Stimulated activated CD8-positive, alpha-beta memory T cell treated with anti-CD3 and anti-CD28 coated beads, Interleukin-15, amount 100 ng/mL, for 4 hours (primary cell): ENCODE measurements at places on chromosomes 3 and 15.

DNA sequence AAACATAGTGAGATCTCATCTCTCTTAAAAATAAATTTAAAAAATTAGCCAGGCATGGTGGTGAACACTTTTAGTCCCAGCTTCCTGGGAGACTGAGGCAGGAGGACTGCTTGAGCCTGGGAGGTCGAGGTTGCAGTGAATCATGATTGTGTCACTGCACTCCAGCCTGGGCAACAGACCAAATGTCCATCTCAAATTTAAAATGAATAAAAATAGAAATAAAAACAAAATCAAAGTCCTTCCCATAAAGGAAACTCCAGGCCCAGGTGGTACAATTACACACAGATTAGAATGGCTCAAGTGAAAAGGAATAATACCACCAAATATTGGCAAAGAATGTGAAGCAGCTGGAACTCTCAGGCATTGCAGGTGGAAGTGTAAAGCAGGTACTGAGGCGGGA, 19.3 kb upstream of the ATP10A start:
- no peak for DNase-seq

- DNase-seq: no peak
Observed at GRCh38 chr3:81216192-81216591, 545.3 kb downstream of the GBE1 start.

DNA sequence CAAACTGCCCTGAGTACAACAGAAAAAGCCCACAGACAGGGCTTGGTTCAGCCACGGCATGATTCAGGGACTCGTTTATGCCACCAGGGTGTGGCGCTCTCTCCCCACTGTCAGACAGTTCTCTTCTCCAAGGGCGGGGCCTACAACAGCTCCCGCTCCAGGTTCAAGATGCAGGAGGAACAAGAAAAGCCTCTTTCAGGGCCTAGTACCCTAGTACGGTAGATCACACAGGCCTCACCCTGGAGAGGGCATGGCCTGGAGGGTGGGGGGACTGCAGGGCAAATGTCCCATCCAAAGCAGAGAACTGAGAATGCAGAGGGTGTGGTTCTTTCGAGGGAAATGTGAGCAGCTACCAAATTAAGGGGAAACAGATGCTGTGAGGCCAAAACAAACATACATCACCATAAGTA, 12.0 kb downstream of the MESD start:
- DNase-seq: no peak

GRCh38 chr15:48702569-48703236, 57.2 kb upstream of the FBN1 start:
- no peak for DNase-seq

- no peak for DNase-seq
Observed at GRCh38 chr3:159540882-159541495, 447.6 kb upstream of the IL12A start.

- DNase-seq: no peak
Observed at GRCh38 chr3:16604887-16605602, at the start of gene DAZL. Gene DAZL, minus strand, starts transcription at chr3:16605423. Its CDS starts 218 bp downstream, at chr3:16605205.

DNA sequence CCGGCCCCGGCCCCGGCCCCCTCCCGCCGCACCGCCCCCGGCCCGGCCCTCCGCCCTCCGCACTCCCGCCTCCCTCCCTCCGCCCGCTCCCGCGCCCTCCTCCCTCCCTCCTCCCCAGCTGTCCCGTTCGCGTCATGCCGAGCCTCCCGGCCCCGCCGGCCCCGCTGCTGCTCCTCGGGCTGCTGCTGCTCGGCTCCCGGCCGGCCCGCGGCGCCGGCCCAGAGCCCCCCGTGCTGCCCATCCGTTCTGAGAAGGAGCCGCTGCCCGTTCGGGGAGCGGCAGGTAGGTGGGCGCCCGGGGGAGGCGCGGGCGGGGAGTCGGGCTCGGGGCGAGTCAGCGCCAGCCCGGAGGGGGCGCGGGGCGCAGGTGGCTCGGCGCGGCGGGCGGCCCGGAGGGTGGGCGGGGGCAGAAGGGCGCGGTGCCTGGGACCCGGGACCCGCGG, 352 bp downstream of the CHRD start:
- no peak for DNase-seq

GRCh38 chr3:64382153-64382552, 156.9 kb upstream of the PRICKLE2 start:
- no peak for DNase-seq

GRCh38 chr3:34056181-34056910, 257.9 kb downstream of the PDCD6IP start:
- no peak for DNase-seq

- DNase-seq: no peak
Observed at GRCh38 chr3:178949896-178950295, 121.7 kb downstream of the ZMAT3 start.

GRCh38 chr3:155594526-155595187, 150.2 kb downstream of the PLCH1 start:
- DNase-seq: no peak

DNA sequence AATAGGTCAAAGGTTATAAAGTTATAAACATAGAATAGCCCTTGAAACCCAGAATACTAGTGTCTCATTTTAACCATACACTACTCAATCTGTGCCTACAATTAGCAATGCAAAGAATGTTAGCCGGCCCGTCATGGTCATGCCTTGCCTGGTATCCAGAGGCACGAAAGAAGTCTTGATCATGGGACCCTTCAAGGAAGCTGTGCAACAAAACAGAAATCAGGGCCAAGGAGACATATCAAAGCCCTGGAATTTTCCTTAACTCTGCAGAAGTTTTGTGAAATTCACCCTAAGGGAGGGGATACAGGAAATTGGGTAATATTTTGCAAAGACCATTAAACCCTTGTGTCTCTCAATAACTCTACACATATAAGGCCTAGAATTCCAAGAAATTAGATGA, 482.4 kb downstream of the ROBO1 start:
- no peak for DNase-seq

DNA sequence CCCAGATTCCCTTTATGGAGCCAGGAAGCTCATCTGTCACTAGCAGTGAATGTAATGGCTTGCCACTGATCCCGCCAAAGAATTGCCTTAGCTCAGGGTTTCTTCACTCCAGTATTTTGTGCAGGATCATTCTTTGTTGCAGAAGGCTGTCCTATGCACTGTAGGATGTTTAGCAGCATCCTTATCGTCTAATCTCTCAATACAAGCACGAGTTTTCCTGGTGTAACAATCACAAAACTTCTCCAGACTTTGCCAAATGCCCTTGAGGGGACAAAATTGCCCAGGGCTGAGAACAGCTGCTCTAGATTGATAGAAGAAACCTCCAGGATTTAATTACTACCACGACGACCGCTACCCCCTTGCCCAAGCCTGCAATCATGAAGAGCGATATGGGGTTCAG, 6.8 kb upstream of the SHQ1 start:
- no peak for DNase-seq

DNA sequence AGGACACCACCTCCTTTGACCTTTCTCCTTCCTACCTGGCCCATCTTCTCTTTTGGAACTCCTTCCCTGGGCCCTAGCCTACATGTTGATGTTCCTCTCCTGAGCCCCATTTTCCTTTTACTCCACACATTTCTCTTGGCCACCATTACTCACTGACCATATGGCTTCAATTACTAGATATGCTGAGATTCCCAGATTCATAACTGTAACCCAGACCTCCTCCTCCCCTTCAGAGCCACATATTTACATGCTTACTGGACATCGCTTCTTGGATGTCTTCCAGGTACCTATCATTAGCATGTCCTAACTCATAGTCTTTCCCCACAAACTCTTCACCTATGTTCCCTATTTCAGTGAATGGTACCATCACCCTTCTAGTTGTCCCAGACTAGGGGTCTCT, 24.4 kb upstream of the TRIM59 start:
- DNase-seq: no peak

GRCh38 chr3:72862314-72863090, 14.3 kb upstream of the SHQ1 start:
- no peak for DNase-seq

- DNase-seq: no peak
Observed at GRCh38 chr3:16587681-16588060, 17.6 kb downstream of the DAZL start.

DNA sequence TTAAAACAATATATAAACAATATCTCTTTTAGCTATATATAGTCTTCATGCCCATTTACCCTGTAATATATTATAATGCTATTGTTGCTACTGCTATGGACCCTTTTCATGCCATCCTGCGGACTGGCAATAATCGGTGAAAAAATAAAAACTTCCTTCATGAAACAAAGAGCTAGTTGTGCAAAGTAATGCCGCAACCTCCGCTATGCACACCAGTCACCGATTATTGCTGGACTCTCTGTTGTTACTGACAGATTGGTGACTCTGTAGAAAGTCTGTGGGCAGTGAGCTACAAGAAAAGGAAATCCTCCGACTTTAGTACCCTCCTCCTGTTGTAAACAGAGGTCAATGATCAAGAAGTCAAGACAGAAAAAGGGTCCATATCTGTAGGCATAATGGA, 17.9 kb upstream of the ICE2 start:
- DNase-seq: no peak

GRCh38 chr3:13380971-13381370, 39.2 kb downstream of the NUP210 start:
- DNase-seq: no peak

GRCh38 chr3:98530676-98531075, 1.1 kb upstream of the GPR15 start:
- DNase-seq: no peak

- no peak for DNase-seq
Observed at GRCh38 chr3:128486205-128486628, 6.8 kb downstream of the GATA2 start.

GRCh38 chr15:57607570-57608000, 15.9 kb downstream of the MYZAP start:
- DNase-seq: no peak

DNA sequence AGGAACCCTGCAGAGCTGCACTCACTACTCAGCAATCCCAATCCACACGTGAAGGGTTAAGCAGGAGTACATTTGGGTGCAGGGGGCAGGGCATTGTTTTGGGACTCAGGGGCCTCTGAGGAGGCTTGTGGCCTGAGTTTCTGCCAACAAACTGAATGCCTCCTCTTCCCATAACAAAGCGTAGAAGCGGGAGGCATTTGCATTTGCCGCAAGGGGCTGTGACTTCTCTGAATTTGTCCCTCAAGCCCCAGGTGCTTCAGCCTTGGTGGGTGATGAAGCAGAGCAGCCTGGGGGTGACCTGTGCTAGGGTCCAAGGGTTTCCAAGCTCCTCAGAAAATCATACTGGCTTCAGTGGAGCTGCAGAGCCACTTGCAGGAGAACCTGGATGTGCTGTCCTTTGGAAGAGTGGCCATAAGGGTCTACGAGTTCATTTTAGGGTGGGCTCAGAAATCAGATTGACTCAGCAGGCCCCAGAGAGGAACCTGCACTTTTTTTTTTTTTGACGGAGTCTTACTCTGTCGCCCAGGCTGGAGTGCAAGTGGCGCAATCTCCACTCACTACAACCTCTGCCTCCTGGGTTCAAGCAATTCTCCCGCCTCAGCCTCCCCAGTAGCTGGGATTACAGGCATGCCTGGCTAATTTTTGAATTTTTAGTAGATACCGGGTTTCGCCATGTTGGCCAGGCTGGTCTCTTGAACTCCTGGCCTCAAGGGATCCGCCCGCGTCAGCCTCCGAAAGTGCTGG, 1.4 kb upstream of the RPSA start:
- no peak for DNase-seq

DNA sequence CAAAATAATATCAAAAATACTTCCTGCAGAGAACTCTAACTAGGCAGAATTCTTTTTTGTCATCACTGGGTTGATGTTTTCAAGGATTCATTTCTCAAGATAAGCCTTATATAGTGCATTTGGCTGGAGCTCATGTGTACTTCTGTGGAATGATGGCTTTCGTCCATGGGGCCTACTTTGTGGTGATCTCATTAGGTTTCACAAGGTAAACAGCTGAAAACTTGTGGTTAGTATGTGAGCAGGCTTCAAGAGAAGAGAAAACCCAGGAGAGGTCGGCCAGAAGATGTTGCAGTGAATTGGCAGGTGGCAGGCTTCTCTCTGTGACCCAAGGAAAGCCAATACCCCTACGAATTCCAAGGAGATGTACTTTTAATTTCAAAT, 121.4 kb upstream of the PHLDB2 start:
- no peak for DNase-seq

GRCh38 chr15:58916962-58917361, 16.5 kb downstream of the SLTM start:
- no peak for DNase-seq

DNA sequence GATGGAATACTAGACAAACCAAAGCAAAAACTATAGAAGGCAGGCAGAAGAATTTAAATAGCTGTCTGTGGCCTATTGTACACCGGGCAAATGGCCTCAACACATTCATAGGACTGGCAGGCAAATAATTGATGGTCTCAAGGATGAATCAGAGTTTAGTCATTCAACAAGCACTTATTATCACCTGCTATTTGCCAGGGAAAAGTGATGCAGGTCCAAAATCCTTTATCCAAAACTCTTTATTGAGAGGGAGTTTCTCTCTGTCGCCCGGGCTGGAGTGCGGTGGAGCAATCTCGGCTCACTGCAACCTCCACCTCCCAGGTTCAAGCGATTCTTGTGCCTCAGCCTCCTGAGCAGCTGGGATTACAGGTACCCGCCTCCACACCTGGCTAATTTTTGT, 2.3 kb downstream of the EIF2AK4 start:
- DNase-seq: no peak

DNA sequence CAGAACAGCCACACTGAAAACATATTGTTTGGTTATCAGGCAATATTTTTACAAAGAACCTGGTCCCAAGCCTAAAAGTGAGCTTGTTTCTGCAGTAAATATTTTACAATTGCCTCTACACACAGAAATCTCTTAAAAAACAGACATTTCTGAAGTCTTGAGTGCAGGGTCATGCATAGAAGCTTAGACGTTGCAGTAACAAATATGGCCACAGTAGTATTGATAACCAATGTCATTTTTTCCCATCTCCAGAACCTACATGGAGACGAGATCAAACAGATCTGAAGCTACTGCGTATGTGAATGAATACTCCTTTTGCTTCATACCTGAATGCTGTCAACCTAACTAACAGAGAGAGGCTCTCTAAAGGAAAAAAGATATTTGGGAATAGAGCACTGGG, 19.6 kb upstream of the ARL8B start:
- no peak for DNase-seq

DNA sequence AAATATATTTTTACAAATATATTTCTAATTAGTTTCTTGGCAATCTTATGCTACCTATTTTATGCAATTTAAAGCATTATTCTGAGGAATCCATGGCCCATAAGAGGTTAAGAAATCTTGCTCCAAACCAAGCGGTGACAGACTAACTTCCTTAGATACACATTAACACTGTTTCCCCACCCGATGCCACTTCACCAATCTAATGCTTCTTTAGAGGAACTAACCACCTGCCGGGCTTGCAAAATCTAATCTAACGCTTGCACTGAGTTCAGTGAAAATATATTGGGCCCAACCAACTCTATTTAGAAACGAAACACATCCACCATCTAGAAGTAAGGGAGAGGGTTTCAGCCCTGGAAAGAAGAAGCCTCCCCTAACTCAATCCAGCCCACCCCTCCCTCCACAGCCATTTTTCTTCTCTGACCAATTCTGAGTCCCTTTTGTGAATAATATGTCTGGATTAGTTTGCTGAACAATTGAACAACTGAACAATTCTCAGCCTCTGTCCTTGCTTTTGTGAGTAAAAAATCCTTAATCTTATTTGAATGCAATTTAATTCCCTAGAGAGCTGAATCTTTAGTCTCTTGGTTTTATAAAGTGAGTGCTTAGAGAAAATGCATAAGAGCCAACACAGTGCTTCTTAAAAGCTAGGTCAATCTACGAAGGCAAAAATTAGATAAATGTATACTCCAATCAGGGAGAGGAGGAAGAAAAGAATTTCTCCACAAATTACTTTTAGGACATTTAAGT, 150.4 kb upstream of the ADAMTS9 start:
- no peak for DNase-seq
